GM06990 (cell line): ENCODE measurements at places on chromosomes 2 and 18.
A peak's percentile ranks its signal among the peaks of the same experiment; 100 is the strongest.

GRCh38 chr2:103167599-103167998 is 405.8 kb downstream of the TMEM182 start:
- no peak for DNase-seq

DNA sequence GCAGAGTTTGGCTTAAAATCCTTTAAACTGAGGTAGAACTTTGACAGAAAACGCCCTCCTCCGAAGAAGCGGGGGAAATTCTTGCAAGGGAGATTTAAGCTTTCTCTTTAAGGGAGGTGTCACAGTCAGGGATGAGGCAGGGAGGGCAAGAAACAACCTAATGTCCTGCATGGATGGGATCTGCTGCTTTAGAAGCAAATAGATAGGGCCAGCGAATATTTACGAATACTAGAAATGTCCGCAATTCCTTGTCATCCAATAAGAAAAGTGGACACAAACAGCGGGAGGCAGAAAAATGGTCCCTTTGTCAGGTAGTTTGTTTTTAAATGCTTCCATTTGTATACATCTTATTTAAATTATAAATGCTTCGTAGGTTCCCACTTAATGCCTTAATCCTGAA is 12.0 kb downstream of the MEIS1 start:
- no peak for DNase-seq

DNA sequence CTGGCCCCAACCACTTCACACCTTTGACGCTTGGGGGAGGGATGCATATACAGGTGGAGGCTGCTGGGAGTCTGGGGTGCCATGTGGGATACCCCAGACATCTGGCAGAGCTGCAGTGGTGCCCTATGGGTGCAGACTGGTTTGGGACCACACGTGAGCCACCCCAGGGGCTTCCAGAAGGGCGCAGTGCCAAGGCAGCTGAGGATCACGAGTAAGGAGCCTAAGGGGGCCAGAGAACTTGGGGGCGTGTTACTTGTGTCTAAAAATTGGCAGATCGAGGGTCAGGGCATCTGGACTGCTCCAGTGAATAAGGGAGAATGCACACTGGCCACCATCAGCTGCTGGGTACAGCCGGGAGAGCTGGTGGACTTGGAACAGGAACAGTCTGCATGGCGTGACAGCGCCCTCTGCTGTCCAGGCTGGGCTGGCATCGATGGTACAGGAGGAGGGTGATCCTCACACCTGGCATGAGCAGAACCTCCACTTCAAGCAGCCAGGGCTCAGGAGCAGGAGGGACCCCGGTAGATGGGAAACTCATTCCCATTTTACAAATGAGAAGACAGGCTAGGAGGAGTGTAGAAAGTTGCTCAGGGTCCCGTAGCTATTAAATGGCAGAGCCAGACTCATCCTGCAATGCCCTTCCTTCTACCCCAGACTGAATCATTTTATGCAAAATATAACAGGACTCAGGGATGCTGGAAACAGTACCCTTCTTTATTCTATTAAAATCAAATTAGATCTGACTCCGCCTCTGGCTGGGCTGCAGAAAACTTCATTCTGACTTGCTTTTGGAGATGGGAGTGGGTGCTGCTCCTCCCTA is 60.4 kb downstream of the ATOH8 start:
- DNase-seq = peak; percentile 60

DNA sequence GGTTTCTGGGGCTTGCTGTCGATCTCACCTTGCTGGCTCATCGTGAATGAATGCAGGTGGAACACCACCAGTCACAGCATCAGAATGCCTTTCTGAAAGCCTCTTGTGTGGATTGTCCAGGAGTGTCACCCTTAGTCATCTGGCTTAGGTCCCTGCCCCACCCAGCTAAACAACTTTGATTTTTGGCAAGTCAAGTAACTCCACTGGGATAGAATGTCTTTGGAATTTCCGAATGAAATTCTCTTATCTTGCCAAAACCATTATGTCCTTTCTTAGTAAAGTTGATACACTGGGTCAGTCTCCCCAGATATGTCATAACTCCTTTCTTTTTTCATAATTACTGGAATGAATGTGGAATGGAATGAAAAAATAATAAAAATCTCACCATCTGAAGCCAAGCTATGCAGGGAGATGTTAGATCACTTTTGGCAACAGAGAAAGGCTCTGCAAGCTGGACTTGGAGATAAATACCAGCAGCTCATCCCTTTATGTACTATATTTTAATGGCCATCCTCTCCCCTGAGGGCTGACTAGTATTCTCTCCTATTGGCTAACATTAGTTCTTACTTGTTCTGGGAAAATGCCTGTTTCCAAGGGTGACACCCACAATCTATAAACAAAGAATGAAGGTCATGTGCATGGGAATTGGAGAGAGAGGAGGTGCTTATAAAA is 35.4 kb downstream of the INSIG2 start:
- no peak for DNase-seq

DNA sequence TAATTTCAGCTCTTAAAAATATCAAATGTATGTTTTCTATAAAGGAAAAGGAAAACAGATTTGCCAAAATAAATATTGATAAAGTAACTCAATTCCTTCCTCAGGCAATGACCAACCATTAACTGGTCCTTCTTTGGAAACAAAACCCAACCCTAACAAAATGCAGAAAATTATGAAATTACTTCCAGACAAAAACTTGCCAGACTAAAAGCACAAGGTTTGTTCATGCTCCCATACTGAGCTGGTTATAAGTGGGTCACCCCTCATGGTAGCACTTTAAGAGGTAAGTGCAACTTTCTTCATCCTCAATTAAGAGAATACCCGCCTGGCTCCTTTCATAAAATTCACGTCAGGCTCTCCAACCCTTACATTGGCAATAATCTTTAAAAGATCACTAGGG is 31.1 kb upstream of the TTC32 start:
- no peak for DNase-seq

GRCh38 chr2:135728064-135728743 is 13.5 kb upstream of the UBXN4 start:
- no peak for DNase-seq

DNA sequence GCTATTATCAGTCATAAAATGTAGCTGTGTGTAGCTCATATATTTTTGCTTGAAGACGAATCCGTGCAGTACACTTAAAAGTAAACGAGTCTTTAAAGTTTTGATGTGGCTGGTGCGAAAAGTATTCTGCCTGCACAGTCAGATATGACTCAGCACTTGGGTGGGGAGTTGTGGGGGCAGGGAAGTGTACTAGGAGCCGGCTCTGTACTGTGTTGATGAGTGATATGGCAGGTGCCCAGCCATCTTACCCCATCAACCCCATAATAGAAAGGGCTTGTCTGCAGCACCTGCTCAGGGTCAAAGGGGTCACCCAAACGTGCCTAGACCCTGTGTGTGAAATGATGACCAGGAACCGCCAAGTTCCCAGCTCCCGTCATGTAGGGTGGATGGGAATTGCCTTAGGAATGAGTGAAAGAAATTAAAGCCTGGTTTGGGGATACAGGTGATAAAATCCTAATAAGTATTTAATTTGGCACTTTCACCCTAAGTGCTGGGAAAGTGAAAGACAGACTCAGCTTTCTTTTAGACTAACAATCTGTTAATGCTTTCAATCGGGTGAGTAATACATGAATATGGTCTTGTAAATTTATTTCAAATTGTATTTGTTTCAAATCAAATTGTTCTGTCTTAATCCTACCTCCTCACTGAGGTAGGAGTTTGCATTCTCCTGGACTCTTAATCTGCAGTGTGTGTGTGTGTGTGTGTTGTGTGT is 48.0 kb downstream of the BCL2L11 start:
- peak; percentile 45 for DNase-seq

DNA sequence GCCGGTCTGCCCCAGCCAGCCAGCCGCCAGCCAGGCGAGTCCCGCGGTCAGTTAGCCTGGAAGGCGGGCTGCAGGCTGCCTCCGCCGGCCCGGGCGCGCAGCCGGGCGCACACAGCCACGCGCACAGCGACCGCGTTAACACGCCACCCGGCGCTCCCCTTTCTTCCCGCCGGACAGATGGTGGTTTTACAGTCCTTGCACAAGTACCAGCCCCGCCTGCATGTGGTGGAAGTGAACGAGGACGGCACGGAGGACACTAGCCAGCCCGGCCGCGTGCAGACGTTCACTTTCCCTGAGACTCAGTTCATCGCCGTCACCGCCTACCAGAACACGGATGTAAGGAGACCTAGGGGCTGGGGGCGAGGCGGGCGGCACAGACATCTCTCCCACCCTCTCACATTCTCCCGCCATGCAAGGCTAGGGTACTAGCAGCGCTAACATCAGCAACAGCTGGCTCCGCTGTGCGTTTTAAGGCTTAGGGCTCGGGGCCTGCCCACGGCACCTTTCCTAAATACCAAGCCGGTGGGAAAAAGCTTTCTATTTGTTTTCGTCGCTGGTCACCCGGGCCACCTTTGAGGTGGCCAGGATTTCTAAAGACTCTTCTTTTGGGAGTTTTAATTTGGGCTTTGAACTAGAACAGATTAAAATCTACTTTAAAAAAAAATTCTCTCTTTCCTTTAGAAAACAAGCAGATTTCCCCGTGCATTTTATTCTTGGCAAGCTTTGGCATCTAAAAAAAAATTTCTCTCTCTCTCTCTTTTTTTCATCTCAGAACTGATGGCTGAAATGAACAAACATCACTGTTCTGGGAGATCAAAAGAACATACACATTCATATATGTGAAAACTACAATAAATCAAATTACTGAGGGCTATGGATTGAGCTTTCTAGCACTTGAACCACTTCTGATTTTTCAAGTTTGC is 2.9 kb downstream of the TBR1 start:
- DNase-seq = peak; percentile 33

DNA sequence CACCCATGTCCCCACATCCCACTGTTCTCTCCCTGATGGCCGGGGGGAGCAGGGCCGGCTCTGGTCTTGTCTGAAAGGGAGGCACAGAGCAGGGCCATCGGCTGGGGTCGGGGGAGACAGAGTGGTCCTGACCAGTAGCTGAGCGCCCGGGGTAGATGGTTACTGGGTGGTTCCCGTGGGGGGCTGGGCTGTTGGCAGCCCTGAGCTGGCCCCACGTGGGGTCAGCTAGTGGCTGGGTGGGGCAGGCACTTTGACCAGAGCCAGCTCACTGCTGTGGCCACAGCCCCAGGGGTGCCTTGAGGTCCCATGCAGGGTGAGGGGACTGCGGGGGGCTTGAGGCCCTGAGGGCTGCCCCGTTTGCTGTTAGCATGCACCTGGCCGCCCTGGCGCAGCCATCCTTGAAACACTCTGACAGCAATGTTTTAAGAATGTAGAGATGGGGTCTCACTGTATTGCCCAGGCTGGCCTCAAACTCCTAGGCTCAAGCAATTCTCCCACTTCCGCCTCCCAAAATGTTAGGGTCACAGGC is 12.3 kb upstream of the NEU4 start:
- no peak for DNase-seq

DNA sequence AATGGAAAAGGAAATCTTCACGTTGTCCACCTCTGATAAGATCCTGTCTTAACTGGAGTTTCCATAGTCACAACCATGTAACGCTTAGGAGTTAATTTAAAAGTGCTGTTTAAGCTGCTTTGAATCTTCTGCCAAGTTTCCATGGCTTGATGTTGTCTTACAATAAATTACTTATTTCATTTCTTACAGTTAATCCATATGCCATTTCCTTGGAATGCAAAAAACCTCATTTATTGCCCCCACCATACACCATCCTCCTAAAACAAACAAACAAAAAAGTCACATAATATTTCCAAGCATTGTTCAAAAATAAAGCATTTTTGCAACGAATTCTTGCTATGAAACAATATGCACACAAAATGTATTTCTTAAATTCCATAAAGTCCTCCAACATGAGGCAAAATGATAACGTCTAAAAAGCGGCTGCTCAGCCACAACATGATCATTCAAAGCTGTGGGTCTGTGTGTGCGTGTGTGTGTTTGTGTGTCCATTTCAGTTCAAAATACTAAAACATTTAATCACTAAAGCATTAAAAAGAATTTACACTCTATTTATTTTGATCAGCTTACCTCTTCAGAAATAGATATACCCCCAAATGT is 46.8 kb upstream of the PXDN start:
- no peak for DNase-seq

DNA sequence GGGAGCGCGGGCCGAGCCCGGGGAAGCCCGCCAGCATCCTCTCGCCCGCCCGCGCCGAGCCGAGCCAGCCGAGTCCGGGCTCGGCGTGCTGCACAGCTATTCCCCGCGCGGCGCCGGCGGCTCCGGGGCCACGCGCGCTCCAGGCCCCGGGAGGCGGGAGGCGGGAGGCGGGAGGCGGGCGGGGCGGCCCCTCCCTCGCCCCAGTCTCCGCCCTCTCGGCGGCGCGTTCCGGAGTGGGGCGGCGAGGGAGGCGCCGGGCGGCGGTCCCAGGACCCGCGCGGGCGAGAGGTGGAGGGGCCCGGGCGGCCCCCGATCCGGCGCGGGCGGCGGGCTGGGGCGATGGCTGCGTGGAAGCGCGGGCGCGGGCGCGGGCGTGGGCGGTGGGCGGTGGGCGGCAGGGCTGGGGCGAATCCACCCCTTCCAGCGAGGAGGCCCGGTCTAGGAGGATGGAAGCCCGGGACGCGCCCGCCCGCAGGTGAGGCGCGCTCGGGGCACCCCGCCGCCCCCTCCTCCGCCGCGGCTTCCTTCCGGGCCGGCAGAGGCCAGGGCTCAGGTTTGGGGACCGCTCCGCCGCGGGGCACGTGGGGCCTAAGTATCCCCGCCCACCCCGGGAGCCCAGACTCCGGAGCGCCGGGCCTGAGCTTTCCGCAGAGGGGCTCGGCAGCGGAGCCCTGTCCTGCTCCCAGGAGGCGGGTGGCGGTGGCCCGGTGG is at the start of gene ADCY3:
Gene ADCY3 (minus strand): TSS at position 140 of the 711 bp plus-strand sequence. CDS start 1,250 bp downstream, outside the sequence.
- DNase-seq = peak; percentile 82

- peak; percentile 83 for DNase-seq
These were observed 775 bp downstream of the SPRED2 start for GRCh38 chr2:65431421-65432226.

DNA sequence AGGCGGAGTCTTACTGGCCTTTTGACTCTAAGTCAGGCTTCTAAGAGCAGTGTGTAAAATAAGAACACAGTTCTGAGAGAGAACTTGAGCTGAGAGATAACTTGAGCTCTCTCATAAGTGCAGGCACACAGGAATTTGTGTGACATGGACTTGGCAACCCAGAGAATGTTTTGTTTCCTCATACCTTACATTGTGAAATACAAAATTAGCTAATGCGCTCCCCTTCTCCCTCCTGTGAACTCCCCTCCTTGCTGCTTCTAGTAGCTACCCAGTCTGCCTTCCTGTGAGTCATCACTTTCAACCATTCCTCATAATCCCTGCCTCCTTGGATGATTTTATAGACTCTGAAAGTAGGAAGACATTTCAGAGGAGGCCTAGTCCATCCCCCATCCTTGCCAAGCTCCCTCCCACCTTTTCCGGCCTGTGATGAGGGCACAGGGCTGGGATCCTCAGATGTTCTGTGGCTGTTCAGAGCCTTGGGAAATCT is 22.6 kb downstream of the FER1L5 start:
- no peak for DNase-seq

- peak; percentile 8 for DNase-seq
These were observed 56.5 kb upstream of the ERBB4 start for GRCh38 chr2:212595036-212595654.
